ENCODE measurements at places on chromosomes 5 and 9.

- no peak for DNase-seq
Measured at GRCh38 chr5:148989567-148989966, 73.3 kb downstream of the SH3TC2 start.

DNA sequence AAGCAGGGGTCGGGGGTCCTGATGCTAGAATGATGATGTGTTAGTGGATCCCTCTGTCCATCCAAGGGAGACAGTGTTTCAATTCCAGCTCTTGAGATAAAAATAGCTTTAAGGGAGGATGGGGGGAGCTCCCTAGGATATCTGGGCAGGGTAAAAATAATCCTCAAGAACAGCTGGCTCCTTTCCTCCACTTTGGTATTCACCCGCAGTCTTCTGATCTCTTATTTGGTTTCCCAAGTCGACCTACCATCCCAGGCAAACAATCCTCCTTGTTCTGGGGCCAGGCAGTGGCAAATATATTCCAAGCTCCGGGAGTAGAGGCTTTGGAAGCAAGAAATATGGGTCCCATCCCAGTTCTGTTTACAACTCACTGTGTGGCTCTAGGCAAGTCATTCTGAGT lies 14.5 kb upstream of the COL27A1 start:
- no peak for DNase-seq

- DNase-seq: no peak
Measured at GRCh38 chr9:90943341-90943740, 141.7 kb downstream of the SYK start.

- DNase-seq: no peak
Measured at GRCh38 chr5:58860680-58861079, 277.8 kb downstream of the RAB3C start.

GRCh38 chr5:77140350-77140749 lies 53.3 kb upstream of the ZBED3 start:
- no peak for DNase-seq

- DNase-seq: no peak
Measured at GRCh38 chr9:84512493-84512892, 157.0 kb upstream of the NTRK2 start.

GRCh38 chr5:136605638-136606037 lies 240.3 kb upstream of the TRPC7 start:
- DNase-seq: no peak

GRCh38 chr9:137194388-137194787 lies 5.9 kb downstream of the SSNA1 start:
- no peak for DNase-seq

- no peak for DNase-seq
Measured at GRCh38 chr5:34652466-34652865, 3.7 kb upstream of the RAI14 start.

- DNase-seq: no peak
Measured at GRCh38 chr9:100196828-100197227, 97.8 kb downstream of the INVS start.

DNA sequence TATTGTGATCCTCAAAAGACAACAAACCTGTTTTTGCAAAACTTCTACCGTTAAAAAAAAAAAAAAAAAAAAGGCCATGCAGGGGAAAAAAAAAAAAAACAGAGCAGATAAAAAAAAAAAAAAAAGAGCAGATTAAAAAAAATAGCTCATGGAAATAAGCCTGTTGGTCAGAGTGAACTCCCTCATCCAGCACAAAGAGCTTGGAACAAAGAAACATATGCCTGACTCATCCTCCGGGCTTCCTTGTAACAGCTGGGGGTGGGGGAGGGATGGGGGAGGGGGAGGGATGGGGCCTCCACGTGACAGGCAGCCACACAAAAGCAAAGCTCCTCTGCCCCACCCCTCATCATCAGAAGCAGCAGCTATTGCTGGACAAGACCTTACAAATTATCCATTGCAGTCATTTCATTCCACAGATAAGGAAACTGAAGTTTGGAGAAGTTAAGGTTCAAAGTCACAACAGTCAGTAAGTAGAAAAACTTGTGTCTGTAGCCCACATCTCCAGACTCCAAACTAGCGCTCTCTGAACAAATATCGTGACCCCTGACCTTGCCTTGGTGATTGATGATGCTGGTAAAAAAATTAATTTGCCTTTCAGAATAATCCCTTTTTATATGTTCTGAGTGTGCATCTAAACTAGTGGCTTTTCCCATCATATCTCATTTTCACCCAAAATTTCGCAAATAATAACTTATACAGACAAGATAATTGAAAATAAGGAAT lies 38.9 kb downstream of the SLC35D2 start:
- DNase-seq: no peak

- DNase-seq: no peak
Measured at GRCh38 chr5:127813633-127814587, 110.7 kb downstream of the CCDC192 start.

DNA sequence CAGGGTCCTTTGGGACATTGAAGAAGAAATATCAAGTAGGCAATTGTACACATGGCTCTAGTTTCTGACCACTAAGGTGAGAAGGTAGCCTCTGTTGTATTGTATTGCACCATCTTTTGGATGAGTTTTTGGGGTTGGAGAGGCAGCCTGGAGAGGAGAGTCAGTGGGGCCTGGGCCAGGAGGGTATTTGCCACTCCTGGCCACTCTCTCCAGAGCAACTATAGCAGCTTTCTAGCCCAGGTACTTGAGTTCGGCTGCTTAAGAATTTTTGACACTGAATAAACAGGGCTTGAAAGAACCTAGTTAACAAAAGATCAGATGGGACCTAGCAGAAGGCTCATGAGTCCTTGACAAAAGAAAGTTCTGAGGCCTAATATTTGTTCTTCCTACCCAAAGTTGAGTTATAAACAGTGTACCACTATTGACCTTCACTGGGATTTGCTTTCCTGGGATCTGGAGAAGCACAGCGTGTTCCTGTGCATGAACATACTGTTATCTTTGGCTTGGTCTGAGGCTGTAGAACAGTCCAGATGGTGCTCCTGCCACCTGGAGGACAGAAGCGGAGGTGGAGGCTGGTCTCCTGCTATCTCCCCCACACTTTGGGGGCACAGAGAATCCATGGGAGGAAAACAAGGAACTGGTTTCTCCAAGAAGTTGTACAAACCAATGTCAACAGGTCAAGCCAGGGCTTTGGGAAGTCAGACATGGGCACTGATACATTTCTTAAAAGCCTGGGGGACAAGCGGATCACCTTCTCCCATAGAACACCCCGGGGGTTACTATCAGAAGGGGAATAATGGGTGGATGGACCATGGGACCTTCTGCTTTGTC lies 110.4 kb upstream of the LIFR start:
- no peak for DNase-seq
